Left hindlimb (tissue), 1 donor: ENCODE measurements at places on chromosomes 1 and 21.

GRCh38 chr1:104190821-104191220 lies 441.1 kb downstream of the AMY1C start:
- DNase-seq, result no peak

GRCh38 chr1:167668108-167668507 lies 38.1 kb downstream of the RCSD1 start:
- DNase-seq, result no peak

GRCh38 chr1:84603941-84604830 lies 29.9 kb upstream of the CTBS start:
- DNase-seq, result no peak

- DNase-seq, result no peak
Observed at GRCh38 chr1:63557365-63557987, 34.2 kb downstream of the EFCAB7 start.

DNA sequence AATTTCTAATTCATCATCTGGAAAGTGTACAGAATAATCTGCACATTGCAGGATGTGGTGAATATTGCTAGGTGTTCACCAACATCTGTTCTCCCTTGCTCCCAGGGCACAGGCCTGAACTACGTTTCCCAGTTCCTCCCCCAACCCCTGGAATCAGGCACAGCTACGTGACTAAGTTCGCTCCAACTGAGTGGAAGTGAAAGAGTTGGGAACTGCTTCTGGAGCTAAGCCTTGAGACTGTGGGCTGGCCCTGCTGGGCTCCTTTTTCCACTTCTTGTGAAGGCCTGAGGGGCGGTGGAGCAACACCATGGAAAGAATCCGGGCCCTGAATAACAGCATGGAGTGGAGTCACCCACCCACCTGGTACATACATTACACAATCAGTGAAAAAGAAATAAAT lies 534.6 kb downstream of the SMYD3 start:
- no peak for DNase-seq

DNA sequence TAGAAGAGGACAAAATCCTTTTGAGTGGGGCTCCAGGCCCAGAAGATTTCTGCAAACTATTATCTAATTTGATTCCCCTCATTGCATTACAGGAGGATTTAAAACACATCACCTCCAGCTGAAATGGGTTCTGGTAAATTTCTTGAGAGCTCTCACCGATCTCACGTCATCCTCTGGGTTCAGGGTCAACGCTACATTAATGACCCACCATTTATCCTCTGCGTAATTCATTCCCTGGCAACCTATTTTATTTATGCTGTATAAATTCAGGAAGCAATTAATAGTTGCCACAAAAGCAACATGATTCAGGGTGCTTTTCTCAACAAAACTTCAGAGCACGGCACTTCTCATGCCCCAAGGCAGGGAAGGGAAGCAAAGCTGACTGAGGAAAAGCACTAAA lies 38.9 kb downstream of the LMX1A start:
- DNase-seq, result no peak

- DNase-seq, result peak; percentile 83
Observed at GRCh38 chr1:58783090-58783992, 506 bp downstream of the JUN start.

- DNase-seq, result no peak
Observed at GRCh38 chr1:15674386-15675159, 9.5 kb upstream of the PLEKHM2 start.

DNA sequence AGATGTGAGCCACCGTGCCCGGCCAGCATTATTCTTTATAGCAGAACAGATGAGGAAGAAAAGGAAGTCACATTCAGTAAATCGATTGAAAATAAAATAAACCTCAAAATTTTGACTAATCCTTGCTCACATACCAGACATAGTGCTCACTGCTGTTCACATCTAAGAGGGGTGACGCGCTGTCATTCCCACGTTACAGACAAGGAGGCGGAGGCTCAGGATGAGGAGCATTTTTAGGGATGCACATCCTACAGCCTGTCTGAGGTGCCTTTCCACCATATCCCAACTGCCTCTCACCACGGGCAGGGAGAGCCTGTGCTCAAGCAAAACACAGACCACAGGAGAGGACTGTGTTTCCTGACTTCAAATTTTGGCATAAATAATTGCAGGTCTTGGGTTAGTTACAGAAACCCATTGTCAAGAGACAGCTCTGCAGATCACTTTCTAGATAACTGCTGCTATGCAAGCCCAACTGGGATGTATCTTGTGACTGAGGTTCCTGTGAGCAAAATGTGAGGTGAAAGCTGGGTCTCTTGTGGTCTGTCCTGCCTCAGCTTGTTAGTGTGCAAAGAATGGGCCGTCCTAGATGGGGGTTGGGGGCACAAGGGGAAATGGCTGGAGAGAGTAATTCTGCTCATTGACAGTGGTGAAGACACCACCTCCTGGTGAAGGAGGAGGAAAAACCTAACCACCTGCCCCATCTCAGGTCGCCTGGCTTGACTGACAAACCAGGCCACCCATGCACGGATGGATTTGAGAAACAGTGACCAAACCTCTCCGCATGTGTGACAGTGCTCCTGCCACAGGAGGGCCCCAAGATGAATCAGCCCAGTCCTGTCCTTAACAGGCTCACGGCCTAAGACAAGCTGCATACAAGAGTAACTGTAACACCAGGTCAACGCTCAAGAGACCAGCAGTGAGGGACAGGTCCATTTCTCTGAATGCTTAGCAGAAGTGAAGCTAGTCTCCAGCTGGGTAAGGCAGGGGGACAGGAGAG lies 8.2 kb downstream of the TNN start:
- no peak for DNase-seq

GRCh38 chr21:36126621-36127110 lies 8.2 kb upstream of the CBR3 start:
- no peak for DNase-seq

GRCh38 chr1:203080456-203080855 lies 5.4 kb downstream of the MYOG start:
- DNase-seq, result no peak

GRCh38 chr1:219081943-219082925 lies 91.4 kb upstream of the LYPLAL1 start:
- DNase-seq, result no peak

- no peak for DNase-seq
Observed at GRCh38 chr1:206800411-206800810, 28.1 kb upstream of the IL10 start.

- DNase-seq, result no peak
Observed at GRCh38 chr1:24849672-24850295, 80.3 kb downstream of the RUNX3 start.

- DNase-seq, result no peak
Observed at GRCh38 chr1:160204526-160205241, 500 bp upstream of the PEA15 start.

- no peak for DNase-seq
Observed at GRCh38 chr1:213658457-213658856, 329.3 kb upstream of the PROX1 start.

- DNase-seq, result no peak
Observed at GRCh38 chr1:201636510-201636971, 97.6 kb downstream of the NAV1 start.

DNA sequence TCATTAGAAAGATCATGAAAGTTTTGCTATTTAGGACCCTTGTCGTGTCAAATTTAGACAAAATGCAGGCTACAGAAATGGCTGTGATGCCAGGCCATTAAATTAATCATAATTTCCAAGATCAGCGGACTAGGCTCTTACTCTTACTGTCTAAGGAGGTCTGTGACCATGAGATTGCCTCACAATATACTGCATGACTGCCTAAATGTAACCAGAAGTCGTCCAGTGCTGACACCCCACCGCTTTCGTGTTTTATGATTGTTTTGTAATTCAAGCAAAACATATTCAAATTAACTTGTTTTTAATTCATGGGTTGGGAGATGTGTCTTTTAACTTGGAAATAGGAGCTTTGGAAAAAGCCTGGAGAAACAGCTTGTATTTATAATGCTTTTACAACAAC lies 947.5 kb downstream of the BRINP3 start:
- no peak for DNase-seq

DNA sequence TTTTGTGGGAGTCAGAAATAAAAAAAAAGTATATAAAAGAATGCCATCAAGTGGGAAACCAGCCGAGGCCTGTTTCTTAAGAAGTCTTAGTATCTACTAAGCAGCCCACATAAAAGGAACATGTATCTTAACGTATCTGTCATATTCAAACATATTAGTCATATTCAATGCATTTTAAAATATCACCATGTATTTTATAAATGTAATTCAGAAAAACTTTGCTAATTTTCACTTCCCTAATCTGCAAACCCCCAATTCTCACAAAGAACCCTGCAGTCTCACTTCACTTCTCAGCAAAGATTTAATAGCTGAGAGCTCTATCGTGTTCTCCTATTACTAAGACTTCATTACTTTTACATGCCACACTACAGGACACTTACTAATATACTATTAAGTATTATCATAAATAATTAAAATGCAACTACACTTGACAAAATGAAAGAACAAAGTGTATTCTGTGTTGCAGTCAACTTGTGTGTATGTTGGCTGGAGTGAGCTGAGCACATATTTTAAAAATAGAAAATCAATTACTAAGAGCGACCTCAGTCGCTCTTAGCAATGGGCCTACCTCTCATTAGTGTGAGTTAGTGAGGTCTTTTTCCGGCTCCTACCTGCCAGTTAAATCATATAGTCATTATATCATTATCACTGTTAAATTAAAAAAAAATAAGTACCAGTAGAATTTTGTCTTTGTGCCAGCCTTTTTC lies 484.3 kb downstream of the LMO4 start:
- no peak for DNase-seq

- no peak for DNase-seq
Observed at GRCh38 chr1:246142320-246142893, 364.7 kb downstream of the SMYD3 start.

- DNase-seq, result no peak
Observed at GRCh38 chr1:8031176-8031785, 5.2 kb upstream of the ERRFI1 start.

- DNase-seq, result no peak
Observed at GRCh38 chr1:61370177-61370912, 288.0 kb downstream of the NFIA start.

GRCh38 chr21:22342889-22343288 lies 1344.7 kb downstream of the NCAM2 start:
- DNase-seq, result peak; percentile 35
